SIG-M5 (cell line): ENCODE measurements at places on chromosomes 4 and X.
A peak's percentile ranks its signal among the peaks of the same experiment; 100 is the strongest.

- DNase-seq, result no peak
Measured at GRCh38 chr4:100288811-100289529, 98.7 kb upstream of the DDIT4L start.

DNA sequence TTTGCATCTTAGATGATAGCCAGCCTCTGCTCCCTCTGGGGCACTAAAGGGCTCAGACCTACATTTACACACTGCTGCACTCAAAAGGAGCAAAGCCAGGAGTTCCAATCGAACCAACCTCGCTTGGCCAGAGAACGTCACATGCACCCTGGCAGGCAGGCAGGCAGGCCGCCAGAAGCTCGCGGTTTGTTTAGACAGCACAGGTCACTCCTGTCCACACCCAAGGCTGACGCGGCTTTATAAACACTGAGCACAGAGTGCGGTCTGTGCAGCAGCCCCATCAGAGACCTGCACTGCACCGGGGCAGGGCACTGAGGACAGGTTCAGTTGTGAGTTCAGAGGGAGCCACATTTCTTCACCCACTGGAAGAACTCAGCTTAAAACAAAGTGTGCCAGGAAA lies 143.9 kb downstream of the BCOR start:
- no peak for DNase-seq

DNA sequence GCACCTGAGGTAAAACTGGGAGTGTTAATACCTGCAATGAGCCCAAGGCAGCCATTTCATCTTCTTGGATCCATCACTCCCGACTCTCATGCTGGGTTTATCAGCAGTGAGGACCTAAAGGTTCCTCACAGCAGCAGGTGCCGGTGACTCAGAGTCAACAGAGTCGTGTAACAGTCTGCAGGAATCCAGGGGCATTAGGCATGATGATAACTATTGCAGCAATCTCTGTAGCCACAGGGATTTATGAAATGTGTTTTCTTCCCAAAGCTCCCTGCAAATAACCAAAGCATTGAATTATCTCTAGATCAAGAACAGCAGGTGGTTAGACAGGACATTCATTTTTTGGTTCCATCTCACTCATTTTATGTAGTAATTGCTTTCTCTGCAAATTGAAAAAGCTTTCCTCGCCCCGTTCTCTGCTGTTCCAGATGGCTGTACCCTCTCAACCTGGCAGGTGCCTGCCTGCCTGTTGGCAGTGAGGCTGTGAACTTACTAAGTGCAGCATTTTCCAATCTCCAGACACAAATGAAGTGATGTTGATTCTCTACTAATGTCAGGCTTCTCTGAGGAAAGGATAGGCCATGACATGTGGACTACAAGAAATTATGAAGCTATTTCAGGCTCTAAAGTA lies 48.1 kb upstream of the TSPAN7 start:
- no peak for DNase-seq

DNA sequence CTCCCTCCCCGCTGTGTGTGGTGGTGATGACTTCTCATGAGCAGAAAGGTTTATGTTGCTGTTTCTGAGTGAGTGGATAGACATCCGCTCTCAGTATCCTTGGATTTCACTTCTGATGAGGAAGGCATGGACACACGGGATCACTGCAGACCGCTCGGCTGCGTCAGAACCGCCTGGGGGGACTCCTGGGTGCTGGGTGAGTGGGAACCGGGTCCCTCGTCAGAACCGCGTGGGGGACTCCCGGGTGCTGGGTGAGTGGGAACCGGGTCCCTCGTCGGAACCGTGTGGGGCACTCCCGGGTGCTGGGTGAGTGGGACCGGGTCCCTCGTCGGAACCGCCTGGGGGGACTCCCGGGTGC lies 9.0 kb downstream of the CTBP1 start:
- no peak for DNase-seq

DNA sequence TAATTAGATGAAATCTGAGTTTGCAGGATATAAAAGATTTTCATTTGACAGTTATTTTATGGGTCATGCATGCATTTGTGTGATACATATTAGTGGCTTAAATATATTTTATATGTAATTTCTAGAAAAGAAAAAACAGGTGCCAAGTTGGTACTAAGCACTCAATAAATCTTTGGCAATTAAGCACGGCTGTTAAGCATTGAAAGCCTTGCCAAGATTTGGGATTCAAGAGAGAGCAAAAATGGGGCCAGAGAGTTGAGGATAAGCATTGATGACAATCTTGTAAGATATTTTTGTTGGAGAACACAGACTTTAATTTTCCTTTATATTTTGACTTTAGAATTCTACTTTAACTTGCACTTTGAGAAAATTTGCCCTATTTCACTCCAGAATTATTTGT lies 249.8 kb upstream of the MAD2L1 start:
- no peak for DNase-seq

DNA sequence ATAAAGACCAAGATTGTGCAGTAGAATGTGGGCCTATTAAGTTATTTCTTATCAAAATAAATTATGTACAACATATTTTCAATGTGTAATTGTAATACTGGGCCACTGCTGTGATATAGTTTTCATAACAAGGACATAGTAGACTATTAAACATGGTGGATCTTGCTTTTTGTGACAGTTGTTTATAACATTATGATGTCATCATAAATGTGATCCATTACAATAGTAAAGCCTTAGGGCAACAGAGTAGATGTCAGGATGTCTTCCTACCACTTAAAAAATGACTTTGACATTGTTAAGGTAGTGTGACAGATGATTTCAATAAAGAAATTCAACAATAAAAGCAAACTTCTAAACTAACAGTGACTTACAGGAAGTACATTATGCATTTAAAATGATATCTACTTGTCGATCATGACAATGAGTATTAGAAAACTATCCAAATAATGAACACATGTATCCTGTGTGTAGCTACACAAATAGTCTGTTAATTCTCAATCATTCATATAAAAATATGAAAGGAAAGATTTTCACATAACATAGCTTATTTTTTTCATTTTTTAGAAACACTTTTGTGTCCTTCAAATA lies 5.3 kb upstream of the AGA start:
- DNase-seq, result no peak

DNA sequence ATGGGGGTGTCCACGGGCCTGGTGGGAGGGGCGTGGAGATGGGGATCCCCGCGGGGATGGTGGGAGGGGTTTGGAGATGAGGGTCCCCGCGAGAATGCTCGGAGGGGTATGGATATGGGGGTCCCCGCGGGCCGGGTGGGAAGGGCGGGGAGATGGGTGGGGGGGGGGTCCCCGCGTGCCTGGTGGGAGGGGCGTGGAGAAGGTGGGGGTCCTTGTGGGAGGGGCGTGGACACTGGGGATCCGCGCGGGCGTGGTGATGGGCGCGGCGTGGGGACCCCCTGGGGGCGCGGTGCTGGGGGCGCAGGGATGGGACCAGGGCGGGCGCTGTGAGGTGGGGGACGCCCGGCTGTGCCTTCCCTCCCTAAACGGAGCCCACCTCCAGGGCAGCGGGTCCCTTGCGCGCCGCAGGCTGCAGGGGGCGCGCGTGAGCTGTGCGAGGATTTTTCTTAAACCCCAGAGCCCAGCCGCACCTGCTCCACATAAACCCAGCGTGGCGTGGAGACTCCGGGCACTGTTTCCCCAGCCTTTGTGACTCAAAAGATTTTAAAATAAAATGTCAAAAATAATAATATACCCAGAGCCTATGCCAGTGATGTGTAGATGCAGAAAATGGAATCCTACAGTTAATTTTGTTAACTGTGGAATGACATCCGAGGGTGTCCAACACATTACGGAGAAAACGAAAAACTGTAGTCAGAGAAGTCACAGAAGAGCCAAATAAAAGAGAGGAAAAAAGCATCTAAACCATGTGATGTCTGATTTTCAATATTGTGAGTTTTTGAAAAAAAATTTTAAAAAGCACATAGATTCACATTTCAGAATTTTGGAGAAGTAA lies 1.5 kb upstream of the ASMTL start:
- no peak for DNase-seq

DNA sequence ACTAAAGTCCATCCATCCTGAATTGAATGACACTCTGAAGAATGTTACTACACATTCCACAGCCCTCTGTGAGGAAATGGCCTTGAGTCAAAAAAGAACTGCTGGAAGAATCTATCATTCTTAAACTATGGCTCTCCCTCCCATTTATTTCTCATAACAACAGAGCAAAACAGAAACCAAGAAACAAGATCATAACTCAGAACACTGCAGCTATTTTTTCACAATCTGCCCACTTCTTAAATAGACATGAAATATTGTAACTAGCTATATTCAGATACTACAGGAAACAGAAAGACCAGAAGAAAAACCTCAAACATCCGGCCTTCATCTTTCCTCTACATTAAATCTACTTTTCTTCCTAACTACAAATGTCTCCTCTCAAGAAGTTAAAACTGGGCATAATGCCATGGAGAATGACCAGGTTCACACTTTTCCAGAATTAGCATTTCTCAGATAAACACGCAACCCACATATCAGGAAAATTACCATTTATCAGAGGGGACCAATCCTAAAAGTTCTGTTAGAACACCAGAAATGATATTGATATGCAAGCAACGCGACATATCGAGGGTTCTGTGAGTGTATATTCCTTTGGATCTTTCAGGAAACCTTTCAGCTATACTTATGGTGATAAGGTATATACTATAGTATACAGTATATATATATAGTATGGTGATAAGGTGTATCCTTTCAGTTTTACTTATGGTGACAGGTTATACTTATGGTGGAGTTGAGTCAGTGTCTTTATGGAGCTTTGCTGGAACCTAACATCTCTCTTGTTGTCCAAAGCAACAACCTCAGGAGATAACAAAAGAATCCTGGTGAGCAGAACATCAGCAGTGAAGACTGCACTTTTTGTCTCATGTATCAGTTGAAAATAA lies 60.4 kb upstream of the IRF2 start:
- peak; percentile 50 for DNase-seq

- DNase-seq, result no peak
Measured at GRCh38 chr4:139593091-139593564, 37.1 kb upstream of the SETD7 start.

- DNase-seq, result no peak
Measured at GRCh38 chr4:112939901-112940300, 109.6 kb upstream of the ANK2 start.

- DNase-seq, result no peak
Measured at GRCh38 chr4:102524691-102525090, 23.5 kb downstream of the NFKB1 start.

DNA sequence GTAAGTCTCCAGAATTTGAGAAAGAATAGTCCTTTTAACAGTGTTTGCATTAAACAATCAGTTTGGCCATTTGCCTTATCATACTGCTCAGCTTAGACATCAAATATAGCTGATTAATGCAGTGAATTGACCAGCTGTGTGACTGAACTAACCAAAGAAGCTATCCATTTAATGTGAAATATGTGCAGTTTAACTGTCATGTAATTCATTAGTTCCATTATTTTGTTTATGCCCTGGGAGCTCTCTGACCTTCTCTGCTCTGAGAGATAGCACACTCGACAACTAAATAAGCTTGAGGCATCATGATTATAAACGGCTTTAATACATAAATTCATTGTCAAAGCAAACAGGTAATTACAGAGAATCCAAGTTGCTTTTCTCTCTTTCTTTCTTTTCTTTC lies 324.3 kb upstream of the PCDH7 start:
- DNase-seq, result no peak

GRCh38 chr4:123121241-123121907 lies 199.0 kb upstream of the NUDT6 start:
- no peak for DNase-seq

DNA sequence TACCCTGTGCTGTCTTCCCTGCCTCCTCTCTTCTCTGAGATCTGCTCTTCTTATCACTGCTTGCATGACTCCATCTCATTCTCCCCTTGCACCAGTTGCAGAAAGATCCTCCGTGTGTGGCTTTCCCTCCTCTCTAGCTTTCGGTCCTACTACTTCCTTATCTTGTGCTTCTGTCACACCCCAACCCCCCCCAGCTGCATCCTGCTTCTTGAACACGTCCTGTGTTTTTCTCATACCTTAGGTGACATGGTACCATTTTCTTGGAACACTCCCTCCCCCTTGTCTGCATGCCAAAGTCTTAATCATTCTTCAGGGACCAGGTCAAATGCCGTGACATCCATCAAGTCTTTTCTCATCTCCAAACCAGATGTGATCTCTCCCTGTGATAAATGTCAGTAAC lies 46.4 kb downstream of the FHL1 start:
- DNase-seq, result no peak

DNA sequence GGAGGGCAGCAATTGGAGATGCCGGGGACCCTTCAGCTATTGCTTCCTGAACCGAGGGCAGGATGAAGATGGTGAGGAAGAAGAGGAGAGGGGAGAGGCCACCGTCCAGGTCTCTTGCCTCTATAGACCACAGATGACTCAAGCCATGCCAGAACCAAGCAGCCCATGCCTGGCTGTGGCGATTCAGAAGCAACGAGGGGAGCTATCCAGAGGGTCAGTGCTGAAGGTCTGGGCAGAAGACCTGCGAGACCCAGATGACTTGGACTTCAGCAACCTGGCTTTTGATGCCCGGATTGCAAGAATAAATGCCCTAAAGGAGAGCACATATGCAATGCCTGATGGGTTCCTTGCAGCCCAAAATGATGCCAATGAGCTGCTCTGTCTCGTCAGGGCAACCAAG lies 70.2 kb upstream of the PRPS2 start:
- DNase-seq, result no peak

GRCh38 chr4:108466936-108467902 lies 153.2 kb upstream of the RPL34 start:
- no peak for DNase-seq

GRCh38 chr4:173146456-173146855 lies 22.2 kb upstream of the GALNT7 start:
- no peak for DNase-seq

- no peak for DNase-seq
Measured at GRCh38 chrX:111652719-111653118, 28.3 kb upstream of the ALG13 start.
